ENCODE measurements at places on chromosomes 12 and 14.
A peak's percentile ranks its signal among the peaks of the same experiment; 100 is the strongest.

DNA sequence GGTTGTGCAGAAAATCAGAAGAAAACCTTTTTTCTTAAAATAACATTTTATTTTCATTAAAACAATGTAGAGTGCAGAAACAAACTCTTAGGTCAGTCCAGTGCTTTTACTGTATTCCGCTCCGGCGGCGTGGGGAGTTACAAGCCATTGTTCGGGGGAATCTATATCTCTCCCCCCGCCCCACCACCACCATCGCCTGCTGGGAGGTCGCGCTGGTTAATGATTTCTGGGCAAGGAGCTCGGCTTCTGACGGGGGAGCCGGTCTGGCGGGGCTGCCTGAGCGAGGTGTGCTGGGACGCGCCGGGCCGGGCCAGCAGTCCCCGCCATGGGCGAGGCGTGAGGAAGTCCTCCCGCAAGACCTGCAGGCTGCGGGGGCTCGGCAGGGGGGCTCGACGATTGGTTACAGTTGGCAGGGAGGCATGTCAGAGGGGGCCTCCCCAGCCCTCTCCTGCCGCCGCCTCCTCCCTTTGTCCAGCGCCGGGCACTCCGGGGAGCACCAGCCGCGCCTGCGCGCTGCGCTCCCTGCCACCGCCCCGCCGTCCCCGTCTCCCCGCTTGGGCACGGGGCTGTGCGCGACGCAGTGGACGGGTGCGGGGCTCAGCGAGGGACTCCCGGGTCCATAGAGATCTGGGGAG, 1.0 kb upstream of the DUSP6 start:
- DNase-seq = peak; percentile 28

DNA sequence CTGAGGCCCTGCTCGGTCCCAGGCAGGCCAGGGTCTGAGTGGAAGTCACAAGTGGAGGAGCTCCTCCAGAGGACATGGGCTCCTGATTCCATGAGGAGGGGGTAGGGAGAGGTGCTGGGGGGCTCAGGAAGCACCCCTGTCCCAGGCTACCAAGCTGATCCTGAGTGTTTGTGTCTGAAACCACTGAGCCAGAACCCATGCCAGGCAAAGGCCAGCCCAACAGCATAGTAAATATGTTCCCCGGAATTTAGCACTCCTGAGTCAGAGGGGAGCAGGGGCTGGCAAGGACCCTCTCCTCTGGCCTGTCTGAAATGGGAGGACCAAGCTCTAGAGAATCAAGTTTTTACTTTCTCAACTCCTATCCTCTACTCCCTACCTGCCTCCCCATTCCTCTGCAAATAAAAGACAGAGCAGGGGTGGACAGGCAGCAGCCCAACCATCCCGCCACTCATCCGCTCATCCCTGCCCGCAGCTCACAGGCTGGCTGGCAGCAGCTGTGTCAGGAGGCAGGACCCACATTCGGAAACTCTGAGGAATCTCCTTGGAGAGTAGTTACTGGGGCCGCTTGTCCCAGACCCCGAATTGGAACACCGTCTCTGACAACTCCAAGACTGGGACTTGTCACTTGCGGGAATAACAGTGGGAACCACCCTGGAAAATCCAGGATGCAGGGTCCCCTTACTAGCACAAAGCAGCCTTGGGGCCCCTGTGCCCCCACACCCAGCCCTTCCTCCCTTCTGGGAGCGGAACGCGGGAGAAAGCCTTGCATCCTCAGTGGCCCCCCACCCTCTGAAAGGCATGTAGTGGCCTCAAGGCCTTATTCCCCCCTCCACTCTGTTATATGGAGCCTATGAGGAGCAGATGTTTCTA, 102.5 kb downstream of the ZFP36L1 start:
- DNase-seq = no peak

DNA sequence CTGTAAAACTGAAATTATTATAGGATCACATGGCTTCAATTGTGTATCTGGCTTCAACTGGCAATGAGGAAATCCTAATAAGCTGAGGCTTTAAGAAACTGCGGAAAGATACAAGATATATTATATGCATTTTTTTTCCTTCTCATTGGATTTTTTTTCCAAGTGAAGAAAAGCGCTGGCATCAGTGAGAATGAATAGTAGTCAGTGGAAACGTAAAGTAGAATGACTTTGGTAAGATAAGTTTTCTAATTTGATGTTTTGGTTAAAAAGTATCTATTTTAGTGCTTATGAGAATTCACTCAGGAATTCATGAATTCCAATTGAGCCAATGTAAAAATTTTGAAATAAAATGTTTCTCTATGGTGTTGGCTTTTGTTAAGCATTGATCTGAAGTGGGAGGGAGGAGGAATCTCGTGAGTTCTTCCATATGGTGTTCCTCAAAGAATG, 173.5 kb upstream of the FRMD6 start:
- no peak for DNase-seq

GRCh38 chr12:89251342-89252271, 100.7 kb downstream of the DUSP6 start:
- no peak for DNase-seq

DNA sequence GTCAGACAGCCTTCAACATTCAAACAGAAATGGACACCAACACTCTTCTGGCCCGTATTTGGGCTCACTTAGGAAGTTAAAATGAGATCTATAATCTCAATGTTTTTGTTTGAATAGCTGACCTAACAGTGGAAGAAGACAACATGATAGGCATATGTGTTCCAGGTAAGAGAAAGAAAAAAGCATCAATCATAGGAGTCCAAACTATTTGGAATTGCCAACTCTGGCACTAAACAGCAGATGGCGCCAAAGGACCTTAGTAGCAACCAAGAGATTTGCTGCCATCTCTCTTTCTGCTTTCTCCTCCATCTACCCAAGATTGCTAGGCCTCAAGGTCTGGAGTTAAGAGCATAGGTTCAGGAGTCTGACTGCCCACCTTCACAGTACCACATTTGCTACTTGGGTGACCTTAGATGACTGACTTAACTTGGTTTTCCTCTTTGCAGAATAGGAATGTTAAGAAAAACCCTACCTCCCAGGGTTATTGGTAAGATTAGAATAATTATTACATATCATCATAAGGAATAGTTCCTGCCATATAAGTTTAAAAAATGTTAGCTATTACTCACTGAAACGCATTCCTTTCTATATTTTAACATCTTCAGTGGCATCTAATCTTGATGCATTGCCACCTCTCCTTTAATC, 30.2 kb downstream of the PEX5 start:
- peak; percentile 71 for DNase-seq

GRCh38 chr12:126537961-126538530, 1472.8 kb downstream of the AACS start:
- no peak for DNase-seq

All from stimulated activated CD4-positive, alpha-beta T cell treated with anti-CD3 and anti-CD28 coated beads, Interleukin-2, amount 100 ng/mL, for 48 hours (primary cell).